Osteoblast (primary cell): ENCODE measurements at places on chromosomes 1 and 21.

DNA sequence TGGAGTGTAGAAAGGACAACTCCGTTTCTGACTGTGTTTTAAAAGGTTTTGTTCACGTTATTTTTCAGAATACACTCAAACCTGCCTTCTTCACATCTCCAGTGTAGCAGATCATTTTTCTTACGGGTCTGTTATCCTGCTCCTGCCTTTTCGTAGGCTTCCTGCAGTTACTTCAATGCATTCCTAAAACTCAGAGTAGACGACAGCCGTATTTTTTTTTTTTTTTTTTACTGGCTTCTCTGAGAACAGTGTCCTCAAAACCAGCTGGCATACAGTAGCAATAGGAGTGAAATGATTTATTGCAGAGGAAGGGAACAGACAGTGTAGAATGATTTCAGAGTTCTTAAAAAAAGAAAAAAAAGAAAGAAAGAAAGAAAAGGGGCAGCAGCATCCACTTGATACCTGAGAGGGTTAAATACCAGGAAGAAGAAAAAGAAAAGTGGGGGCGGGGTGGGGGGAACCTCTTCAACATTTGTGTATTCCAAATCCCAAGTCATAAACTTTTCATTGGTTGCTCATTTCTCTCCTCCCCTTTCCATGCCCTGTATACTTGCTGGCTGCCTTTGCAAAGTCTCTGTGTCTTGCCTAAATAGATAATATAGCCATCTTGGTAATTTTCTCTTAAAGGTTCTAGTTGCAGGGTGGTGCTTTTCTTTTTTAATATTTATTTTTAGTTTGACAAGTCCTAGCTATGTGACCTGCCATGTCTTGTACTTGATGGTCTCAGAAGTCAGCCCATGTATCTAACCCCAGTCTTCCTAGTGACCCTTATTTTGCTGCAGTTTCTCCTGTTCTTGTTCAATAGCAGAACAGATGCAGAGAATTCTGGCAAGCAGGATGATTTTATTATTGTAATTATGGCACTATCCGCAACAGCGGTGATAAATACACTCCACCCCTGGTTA, 2.8 kb downstream of the TGFB2 start:
- DNase-seq: no peak

- DNase-seq: peak; percentile 96
Measured at GRCh38 chr1:4655674-4656532, 1.5 kb downstream of the AJAP1 start.

DNA sequence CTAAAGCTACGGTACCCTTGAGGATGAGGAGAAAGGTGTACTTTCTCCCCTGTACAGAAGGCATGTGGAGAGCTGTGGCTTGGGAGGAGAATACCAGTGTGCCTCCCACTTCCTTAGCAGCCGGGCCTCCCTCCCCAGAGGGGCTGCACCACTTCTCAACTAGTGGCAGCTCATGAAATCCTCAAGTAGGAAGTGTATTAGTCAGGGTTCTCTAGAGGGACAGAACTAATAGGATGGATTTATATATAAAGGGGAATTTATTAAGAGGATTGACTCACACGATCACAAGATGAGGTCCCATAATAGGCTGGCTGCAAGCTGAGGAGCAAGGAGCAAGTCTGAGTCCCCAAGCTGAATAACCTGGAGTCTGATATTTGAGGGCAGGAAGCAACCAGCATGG, 53.1 kb upstream of the PPP2R5A start:
- no peak for DNase-seq

- no peak for DNase-seq
Measured at GRCh38 chr21:25578056-25578961, 29.0 kb downstream of the MRPL39 start.

DNA sequence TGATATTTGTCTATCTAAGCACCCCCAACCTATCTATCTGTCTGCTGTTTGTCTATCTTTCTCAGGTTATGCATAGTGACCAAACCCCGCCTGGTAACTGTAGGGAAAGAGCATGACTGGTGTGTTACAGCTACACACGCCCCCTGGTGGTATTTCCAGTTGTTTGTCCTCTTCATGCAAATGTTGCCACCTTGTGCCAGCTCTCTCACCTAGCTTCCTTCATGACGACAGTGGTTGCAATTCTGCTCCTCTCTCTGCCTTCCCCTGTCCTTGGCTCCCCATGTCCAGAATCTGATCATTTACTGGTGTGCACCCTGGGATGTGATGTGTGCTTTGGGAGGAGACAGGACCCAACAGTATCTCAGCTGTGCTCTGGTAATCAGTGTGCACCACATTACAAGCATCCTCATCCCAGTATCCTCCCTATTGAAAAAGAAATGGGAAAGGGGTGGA, 8.1 kb upstream of the INKA2 start:
- peak; percentile 83 for DNase-seq

- DNase-seq: no peak
Measured at GRCh38 chr21:44595524-44595923, 3.2 kb upstream of the KRTAP10-6 start.

DNA sequence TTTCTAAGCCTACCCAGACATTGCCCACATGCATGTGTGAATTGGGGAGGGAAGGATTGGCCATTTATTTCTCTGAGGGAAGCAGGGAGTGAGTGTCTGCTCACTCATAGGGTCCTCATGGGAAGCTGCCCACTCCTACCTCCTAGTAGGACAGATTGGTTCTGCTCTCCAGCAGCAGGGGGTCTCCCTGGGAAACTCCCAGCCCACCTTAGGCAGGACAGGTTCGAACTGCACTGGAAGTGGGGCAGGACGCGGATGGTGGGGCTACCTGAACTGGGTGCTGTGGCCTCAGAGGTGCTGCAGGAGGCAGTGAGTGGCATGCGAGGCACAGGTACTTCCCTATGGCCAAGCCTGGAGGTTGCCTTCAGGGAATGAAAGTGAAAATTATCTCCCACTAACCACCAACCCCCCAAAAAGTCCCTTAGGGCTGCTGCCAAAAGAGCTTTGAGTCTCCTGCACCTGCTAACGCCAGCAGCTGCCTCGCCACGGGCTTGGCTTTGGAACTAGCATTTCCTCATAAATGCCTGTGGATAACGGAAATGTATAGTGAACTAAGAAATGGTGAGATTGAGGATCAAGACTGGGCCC, 157.0 kb upstream of the COA6 start:
- no peak for DNase-seq

DNA sequence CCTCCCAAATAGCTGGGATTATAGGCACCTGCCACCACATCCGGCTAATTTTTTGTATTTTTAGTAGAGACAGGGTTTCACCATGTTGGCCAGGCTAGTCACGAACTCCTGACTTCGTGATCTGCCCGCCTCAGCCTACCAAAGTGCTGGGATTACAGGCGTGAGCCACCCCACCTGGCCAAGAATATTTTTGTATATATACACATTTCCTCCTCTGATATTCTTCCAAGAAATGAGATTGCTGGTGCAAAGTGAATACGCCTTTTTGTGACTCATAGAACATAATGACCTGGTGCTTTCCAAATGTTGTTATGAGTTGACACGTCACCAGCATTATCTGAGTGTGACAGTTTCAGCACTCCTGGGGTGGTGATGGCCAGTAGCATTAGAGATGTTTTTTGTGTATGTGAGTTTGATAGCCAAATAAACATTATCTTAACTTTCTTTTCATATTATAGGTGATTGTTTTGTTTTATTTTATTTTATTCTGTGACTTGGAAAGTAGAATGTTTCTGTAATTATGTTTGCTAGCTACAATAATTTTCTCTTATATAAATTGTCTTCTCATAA, 54.9 kb downstream of the KCNK1 start:
- peak; percentile 29 for DNase-seq

- no peak for DNase-seq
Measured at GRCh38 chr1:109314795-109315194, 8.0 kb upstream of the MYBPHL start.

GRCh38 chr1:211559222-211560010, 19.5 kb downstream of the SLC30A1 start:
- DNase-seq: no peak

GRCh38 chr1:222243902-222244301, 304.0 kb downstream of the HHIPL2 start:
- no peak for DNase-seq

DNA sequence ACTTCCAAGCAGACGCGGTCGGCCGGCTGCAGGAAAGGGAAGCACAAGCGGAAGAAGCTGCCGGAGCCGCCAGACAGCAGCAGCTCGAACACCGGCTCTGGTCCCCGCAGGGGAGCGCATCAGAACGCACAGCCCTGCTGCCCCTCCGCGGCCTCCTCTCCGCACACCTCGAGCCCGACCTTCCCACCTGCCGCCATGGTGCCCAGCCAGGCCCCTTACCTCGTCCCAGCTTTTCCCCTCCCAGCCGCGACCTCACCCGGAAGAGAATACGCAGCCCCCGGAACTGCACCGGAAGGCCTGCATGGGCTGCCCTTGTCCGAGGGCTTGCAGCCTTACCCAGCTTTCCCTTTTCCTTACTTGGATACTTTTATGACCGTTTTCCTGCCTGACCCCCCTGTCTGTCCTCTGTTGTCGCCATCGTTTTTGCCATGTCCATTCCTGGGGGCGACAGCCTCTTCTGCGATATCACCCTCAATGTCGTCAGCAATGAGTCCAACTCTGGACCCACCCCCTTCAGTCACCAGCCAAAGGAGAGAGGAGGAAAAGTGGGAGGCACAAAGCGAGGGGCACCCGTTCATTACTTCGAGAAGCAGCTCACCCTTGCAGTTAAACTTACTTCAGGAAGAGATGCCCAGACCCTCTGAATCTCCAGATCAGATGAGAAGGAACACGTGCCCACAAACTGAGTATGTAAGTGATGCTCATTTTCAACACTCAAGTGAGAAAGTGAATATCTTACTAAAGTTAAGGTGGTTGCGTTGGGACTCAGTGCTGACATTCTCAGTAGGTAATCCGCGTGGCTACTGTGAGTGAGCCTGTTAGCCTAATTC, 25.5 kb downstream of the UTS2 start:
- DNase-seq: no peak

GRCh38 chr1:75171876-75172275, 37.7 kb downstream of the LHX8 start:
- DNase-seq: no peak

DNA sequence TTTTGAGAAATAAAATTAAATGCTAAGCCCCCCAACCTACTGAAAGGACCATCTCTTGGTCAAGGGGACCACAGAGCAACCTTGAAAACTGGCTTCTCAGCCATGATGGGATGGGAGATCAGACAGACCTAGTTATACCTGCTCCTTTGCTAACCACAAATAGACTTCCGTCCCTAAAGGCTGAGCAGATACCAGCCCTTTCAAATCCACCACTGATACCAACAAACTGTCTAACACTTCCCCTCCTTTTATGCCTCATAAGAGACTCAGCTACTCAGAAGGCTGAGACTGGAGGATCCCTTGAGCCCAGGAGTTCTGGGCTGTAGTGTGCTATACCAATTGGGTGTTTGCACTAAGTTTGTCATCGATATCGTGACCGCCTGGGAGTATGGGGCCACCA, 407.3 kb downstream of the SIPA1L2 start:
- no peak for DNase-seq
